ENCODE measurements at places on chromosomes 4 and X.

GRCh38 chr4:158884280-158884679, 115.5 kb downstream of the FNIP2 start:
- no peak for DNase-seq

GRCh38 chrX:152403515-152403914, 47.6 kb downstream of the GABRA3 start:
- no peak for DNase-seq

DNA sequence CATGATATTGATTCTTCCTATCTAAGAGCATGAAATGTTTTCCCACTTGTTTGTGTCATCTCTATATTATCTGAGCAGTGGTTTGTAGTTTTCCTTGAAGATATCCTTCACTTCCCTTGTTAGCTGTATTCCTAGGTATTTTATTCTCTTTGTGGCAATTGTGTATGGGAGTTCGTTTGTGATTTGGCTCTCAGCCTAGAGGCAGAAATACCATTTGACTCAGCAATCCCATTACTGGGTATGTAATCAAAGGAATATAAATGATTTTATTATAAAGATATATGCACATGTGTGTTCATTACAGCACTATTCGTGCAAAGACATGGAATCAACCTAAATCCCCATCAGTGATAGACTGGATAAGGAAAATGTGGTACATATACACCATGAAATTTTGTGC, 172.7 kb upstream of the IL15 start:
- DNase-seq, result no peak

DNA sequence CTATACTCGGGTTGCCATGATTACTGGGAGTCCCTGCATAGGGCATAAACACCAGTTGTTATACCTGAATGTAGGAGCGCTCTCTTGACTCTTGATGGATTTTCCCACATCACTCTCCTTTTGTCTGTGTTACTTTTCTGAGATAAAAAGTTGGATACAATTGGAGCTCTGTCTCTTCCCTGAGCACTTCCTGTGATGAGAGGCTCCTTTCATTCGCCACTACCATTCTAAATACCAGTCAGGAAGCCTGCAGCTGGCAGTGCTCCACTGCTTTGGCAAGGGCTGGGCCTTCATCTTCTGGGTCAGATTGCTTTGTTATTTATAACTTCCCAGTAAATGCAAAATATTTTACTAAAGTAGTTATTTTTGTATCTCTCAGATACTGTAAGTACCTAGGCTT, 13.9 kb downstream of the TCEANC start:
- DNase-seq, result no peak

DNA sequence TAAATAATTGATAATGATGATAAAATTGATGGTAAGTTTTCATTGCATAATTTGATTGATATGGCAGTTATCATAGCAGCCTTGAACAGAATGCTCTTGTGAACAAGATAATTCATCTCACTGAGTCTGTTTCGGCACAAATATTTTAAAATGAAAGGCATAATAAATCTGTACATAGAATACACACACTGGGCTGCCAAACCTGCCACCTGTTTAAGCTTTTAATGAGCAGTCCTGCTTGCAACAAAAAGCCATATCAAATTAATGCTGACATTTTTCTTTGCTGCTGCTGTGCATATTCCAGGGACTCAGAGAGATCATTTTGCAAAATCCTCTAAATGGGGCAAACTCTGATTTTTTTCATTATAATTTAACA, 201.1 kb downstream of the ARHGAP24 start:
- DNase-seq, result no peak

DNA sequence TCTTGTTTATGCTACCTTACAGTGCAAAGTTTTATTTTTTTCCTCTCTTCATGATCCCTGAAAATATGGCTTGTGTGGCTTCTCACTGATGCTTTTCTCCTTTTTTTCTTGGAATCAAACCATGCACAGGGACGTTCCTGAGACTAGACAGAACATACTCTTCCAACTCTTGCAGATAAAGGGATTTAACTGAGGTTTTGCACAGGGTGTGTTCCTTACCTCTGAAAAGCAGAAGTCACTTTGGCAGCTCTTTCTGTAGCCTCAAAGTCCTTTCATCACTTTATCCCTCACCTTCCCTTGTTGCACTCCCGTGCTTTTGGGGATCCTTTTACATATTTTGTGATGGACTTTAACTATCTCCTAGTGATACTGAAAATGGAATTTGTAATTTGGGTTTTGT, 300.1 kb downstream of the SPRY1 start:
- no peak for DNase-seq

DNA sequence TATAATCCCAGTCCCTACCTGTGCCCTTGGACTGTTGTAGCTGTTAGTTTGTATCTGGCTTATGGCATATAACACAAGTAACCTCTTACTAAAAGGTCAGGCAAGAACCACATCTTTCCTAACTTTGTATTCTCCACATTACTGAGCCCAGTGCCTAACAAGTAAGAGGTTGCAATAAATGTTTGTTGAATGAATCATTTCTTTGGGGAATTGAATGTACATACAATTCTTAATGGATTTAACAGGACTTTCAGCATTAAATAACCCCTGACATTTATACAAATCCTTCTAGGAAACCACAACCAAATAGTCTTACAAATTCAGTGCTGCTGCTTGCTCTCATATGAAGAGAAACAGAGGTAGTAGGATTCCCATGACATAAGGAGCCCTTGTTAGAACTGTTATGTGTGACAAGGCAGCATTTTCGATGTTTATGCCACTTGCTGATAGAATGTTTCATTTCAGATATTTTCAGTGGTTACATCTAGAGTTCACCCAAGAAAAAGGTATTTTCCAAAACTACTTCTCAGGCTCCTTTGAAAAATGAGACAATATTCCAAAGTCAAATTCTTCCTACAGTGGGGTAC, 62.0 kb downstream of the MBNL3 start:
- no peak for DNase-seq

DNA sequence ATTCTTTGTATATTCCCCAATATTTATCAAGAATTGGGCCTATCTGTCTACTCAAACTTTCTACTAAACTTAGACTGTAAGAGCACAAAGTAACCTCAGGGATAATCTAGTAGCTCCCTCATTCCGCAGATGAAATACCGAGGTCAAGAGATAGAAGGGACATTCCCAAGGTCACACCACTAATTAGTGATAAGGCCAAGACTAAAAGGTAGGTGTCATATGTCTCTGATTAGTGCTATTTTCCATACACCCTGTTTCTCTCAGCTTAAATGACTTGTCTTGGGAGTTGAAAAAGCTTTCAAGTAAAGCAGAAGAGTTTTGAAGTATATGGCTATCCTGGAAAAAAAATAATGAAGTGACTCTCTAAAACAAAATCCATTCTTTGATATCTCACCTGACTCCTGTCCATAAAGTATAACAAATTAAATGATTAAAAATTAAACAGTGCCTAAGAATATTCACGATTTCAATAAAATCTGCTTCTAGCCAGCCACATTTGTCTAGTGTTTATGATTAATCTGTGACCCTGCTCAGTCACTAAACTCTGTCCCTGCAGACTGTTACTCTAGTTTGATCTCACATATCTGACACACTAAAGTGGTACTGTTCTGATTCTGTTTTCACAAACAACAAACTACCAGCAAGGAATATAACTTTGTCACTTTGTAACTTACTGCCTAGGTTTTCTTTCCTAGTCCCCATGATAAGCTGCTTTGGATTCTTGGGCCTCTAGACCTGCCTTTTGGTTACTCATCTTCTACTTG, 10.3 kb downstream of the GPR174 start:
- DNase-seq, result no peak

DNA sequence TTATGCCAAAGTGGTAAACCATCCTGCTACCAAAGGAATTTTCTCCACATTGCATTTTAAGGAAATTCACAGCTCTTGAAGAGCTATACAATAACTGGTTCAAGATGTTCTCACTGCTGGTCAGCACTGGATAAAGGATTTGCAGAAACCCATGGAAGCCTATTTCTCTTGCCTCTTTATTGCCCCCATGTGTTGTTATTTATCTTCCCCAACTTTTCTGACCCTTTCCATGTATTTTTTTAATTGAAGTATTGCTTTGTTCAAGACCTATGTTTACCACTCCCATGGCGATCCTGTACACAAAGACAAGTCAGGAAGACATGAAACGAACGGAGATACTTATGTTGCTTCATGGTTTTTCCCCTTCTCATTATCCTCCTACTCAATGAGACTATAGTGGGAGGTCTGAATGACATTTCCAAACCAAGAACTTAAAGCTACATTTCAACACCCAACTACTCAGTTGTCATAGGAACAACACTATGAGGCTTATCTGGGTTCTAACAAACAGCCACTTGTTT, 566.4 kb upstream of the DIPK2B start:
- no peak for DNase-seq

DNA sequence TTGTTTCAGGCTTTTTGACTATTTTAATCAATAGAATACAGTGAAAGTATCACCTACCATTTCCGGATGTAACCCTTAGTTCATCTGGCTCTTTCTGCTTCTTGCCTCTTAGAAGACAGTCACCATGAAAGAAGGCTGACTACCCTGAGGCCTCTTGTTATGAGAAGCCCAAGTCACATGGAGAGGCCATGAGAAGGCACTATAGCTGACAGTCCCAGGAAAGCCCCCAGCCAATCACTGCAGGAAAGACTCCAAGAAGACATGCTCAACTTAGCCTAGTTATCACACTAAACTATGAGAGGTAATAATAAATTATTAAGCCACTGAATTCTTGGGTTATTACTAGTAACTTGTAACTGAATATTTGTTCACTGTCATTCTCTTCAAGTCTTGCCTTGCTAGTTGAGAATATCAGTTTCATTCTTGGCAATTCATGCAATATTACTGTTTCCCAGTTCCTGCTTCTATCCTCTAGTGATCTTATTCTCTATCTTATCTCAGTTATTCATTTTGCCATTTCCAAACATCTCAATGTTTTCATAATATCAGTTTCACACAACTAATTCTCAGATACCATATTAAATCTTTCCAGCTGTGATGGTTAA, 57.1 kb upstream of the GUCY1A1 start:
- DNase-seq, result no peak

- no peak for DNase-seq
Observed at GRCh38 chr4:8171984-8172924, 13.6 kb upstream of the ABLIM2 start.

DNA sequence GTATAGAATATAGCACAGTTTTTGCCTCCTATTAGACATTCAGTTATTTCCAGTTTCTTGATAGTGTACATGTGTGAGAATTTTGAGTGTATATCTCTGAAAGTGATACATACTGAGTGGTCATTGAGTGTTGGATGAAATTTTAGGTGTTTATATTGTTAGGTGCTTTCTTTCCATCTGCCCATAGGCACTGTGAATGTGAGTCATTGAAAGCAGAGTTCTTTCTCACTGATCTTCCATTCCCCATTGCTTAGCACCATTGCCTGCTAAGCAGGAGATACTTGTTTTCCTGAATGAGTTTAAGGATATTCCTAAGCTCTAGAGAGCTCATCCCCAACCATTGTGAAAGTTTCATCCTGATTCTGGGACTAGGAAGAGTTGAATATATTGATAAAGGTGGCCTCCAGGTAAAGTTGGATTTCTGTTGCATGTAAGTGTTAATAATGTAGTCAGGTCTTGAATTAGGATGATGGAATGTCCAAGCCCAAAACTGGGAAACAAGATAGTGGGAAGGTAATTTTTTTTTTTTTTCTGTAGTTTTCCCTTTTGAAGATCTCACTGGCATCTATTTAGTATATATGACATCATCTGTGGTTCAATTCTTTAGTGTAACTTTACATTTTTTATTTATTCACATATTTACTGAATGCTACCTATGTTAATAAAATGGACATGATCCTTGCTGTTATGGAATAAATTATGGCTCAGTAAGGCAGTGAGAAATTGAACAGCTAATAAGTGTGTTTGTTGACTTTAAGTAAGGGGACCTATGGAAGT, 22.1 kb downstream of the UBE2K start:
- no peak for DNase-seq

DNA sequence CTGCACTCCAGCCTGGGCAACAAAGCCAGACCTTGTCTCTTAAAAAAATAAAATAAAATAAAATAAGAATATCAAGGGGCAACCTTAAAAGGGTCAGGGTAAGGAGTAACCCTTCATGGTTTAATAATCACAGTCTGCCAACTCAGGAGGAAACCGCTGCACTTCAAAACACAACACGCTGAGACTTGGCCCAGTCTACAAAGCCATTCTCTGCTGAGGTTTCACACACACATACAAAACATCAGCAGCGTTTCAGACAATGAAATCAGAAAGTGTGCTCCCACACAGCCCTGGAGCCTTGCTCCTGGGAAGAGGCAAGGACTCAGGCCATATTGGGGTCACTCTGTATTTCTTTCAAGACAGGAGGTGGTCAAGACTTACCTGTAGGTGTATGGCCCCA, 18.3 kb downstream of the SCARB2 start:
- DNase-seq, result no peak

DNA sequence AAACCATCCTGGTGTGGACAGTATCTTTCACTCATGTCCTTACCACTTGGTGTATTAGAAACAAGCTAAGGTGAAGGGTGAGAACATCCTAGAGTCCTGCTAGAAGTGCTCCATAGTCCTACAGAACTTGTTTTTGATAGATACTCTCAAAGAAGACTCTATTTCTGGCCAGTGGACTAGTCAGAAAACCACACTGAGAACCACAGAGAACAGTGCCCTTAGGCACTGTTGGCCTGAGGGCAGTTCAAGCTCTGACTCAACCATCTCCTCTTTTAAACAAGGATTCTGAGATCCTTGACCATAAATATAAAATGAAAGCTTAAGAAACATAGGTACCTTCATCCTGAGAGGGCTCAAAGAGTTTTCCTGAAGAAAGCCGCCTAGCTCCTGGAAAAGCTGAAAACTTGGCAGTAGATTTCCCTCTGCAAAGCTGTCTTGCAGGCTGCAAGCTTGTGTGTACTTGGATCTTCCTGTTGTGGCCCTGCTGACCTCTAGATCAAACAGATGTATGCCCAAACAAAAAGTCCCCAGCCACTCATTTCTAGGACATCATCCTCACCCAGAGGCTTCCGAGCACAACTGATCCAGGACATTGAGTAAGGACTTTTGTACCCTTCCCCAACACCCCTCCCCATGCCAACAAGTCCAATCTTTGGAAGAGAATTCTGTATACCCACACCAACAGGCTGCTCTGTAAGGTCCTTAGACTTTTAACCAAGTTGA, 111.6 kb upstream of the CXCL13 start:
- DNase-seq, result no peak
